DMS79 treated with DMSO at 0.1 percent for 48 hours (cell line): ENCODE measurements at places on chromosomes 3 and 15.

DNA sequence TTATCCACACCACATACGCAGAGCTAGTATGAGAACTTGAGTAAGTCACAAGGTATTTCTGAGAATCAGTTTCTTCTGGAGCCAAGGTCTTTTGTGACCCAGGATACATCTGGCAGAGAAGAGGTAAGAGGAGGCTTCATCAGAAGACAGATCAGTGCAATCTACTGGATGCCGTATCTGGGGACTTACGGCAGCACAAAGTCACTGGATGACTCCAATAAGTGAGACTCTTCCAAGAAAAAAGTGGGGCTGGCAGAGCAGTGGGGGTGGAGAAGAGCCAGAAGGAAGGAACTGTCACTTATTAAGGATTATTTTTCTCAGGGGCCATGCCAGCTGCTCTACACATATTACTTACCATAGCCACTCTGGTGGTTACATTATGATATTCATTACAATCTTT is 31.6 kb upstream of the UBXN7 start:
- DNase-seq, result no peak

DNA sequence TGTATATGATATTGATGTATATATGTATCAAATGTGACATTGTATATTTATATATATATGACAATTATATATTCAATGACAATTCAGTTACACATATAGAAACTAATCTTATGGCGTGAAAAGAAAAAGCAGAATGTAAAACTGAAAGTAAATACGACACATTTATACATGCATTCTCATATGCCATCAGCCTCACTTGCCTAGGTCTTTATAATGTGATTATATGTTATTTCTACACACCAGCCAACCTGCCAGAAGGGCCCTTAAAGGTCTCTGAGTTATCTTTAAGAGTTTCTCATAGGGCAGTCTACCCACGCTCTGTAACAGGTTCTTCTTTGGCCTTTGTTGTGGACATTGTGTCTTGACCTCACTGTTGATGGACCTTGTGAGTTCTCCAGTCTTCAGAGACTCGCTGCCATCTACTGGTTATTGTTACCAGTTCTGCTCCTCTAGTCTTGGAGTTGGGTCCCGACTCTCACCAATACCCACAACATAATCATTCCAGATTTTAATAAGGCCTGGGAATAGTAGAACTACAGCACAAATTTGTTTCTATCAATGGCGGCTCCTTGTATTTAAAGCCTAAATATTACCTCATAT is 371.5 kb upstream of the GOLIM4 start:
- no peak for DNase-seq

- DNase-seq, result no peak
These were observed 854 bp downstream of the CLEC3B start for GRCh38 chr3:45026957-45027356.

GRCh38 chr3:183158113-183158512 is 4.4 kb downstream of the LAMP3 start:
- DNase-seq, result no peak

GRCh38 chr15:68791431-68792283 is 29.0 kb downstream of the ANP32A start:
- DNase-seq, result no peak

DNA sequence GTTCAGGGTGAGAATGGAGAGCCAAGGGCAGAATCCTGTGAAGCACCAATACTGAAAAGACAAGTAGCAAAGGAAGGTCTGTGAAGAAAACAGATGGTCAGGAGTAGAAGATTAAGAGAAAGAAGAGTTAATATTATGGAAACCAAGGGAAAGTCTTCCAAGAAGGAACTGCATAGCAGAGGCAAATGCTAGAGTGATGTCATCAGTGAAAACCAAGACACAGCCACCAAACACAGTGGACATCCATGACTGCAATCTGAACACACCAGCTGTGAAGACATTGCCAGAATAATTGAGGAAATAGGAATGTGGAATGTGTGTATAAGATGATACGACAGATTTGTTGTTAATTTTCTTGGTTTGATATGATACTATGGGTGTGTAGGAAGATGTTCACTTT is 26.8 kb upstream of the ZBTB38 start:
- DNase-seq, result no peak

GRCh38 chr3:107870943-107871638 is 219.7 kb downstream of the CD47 start:
- DNase-seq, result no peak

- DNase-seq, result no peak
These were observed 30.0 kb downstream of the TLE3 start for GRCh38 chr15:70067681-70068080.

DNA sequence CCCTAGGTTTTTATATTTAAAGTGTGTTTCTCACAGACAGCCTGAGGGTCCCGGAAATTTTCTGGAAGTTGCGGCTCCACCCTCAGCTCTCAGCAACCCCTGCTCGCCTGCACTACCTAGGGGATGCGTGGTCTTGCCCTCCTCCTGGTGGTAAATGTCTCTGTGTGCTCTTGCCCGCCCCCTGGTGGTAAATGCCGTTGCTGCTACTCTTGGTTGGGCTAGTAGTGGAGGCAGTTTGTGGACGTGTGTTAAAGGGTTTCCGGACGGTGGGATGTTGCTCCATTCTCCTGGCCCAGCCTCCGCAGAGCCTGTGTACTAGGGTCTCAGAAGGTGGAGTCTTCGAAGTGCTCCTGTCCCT is 27.4 kb downstream of the STOML1 start:
- peak; percentile 33 for DNase-seq

DNA sequence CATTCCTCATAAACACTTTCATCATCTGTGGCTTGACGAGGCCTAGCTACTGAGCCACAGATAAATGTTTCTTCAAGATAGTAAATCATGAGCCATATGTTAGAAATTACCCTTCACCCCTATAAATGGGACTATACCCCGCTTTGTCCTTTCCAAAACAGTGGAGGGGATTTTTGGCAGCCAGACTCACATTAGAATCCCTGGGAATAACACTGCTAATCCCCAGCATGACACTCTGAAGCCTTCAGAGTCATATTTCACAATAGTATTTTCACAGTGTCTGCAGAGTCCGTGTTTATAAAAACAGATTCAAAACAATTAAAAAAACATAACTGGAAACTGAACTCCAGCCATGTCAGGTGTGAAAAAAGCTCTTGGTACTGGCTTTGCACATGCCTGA is 271.6 kb downstream of the ERC2 start:
- no peak for DNase-seq
